ENCODE measurements at places on chromosomes 6 and 20. TPM values are rescaled to one million over a fixed set of nuclear protein-coding genes. Genes with fewer than 3 reads are reported as not detected.
A peak's percentile ranks its signal among the peaks of the same experiment; 100 is the strongest.

STMND1 gene
- not detected for total RNA-seq

KIAA1755 gene
- 3.8 TPM for total RNA-seq

SEMG1 gene
- not detected for total RNA-seq

LIN28B gene
- total RNA-seq, result 0.07 TPM

SF3B5 gene
- 211 TPM for total RNA-seq

NFATC2 gene
- total RNA-seq, result 0.25 TPM

WFDC5 gene
- not detected for total RNA-seq

ZSCAN31 gene
- total RNA-seq, result 20.4 TPM

TREML1 gene
- not detected for total RNA-seq

DNA sequence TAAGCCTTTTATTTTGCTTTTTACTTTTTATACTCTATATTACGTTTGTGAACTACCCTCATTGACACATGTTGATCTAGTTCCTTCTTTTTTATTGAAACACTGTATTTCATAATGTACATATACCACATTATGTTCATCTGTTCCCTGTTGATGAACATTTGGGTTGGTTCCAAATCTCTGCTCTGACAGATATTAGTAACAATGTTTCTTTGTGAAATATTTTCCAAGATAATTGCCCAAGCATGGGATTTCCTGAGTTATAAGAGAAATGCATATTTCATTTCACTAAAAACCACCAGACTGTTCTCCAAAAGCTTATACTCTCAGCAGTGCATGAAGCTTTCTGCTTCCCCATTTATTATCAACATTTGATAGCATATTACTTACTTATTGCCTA, 44.2 kb upstream of the TNFRSF21 start:
- no peak for DNase-seq

GRCh38 chr20:14220986-14221385, 116.4 kb downstream of the FLRT3 start:
- DNase-seq, result no peak

DNA sequence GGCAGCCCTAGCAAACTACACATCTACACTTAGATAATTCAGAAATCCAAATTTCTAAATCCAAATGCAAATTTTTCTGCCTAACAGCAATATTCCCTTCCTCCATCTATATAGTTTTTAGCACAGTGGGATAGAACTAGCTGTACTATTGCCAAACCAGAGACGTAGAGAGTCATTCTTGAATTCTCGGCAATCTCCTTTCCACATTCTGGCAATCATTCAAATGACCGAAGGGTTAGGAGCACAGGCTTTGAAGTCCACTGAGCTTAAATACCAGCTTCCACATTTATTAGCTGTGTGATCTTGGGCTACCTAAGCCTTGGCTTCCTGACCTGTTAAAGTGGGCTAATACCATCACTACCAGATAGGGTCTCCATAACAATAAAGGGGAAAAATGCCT, 3.1 kb upstream of the RPS12 start:
- peak; percentile 65 for DNase-seq

DNA sequence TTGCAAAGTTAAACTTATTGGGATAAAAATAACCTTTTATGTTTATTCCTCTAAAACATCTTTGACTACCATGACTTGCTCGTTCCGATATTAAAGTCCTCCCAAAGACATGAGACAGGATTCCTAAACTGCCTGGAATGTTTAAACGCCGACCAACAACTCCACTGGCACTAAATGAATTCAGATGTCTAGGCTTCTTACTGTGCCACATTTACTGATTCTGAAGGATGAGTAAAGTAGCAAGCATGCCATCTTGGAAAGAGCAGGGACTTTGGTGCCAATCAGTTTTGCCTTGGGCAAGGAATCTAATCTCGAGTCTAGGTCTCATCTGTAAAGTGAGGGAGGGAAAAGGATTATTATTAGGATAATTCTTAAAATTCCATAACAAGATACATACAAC, 25.3 kb downstream of the MBOAT1 start:
- DNase-seq, result peak; percentile 97

DNA sequence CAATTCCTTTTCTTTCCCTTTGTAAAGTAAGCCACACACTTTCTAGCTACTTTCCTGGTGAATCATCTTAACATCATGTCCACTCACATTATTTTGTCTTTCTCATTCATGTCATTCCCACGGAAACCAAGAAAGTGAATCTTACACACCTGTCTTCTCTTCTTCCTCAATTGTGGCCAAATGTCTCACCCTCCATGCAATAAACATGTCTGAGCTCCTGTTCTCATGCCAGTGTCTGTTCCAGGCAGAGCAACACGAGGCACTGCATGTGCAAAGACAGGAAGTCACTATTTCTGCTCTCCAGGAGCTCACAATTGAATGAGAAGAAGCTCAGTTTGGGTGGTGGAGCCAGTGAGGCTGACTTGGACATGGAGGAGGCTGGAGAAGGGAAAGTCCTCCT, 29.0 kb upstream of the TMEM244 start:
- DNase-seq, result peak; percentile 83

GRCh38 chr6:47794577-47795135, 12.8 kb downstream of the OPN5 start:
- no peak for DNase-seq

DNA sequence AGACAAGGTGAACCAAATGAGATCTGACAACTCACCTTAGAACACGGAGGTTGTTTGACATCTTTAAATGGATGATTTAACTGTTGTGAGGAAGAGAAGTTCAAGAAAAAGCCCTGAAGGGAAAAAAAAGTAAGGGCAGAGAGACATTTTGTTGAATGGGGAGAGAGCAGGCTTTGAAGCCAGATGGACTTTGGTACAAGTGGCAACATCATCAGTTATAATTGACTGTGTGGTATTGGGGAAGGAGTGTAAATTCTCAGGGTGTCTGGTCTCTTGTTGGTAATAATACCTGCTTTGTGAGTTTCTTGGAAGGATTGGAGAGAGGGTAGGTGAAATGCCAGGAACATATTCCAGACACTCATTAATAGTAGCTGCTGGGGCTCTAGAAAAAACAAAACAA, 21.6 kb downstream of the OGFRL1 start:
- no peak for DNase-seq

- no peak for DNase-seq
These were observed 33.2 kb upstream of the MARCKS start for GRCh38 chr6:113823916-113824315.

DNA sequence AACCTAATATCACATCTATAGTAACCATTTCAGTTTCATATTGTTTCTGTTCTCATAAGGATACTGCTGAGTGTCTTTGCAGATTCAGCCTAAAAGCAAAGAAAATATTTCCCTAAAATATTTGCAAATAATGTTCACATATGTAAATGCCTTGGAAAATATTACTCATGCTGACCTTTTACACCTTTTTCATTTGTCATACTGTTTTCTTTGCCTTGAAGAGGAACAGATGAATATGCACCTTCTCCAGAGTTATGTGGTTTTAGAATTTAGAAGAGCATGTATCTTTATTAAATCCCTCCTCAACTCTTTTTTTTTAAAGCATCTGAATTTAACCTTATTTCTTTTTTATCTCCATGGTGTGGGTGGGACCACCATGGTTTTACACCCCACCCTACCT, 32.5 kb downstream of the NDUFAF5 start:
- peak; percentile 45 for DNase-seq

GRCh38 chr6:55578537-55579363, at the start of gene HMGCLL1:
Gene HMGCLL1 (minus strand): TSS chr6:55579192. CDS start chr6:55579055, 137 bp downstream.
- peak; percentile 26 for DNase-seq

GRCh38 chr6:145948328-145948727, 15.8 kb downstream of the SHPRH start:
- DNase-seq, result peak; percentile 12

- no peak for DNase-seq
These were observed 213.5 kb upstream of the KCNG1 start for GRCh38 chr20:51236421-51236820.

- peak; percentile 71 for DNase-seq
These were observed 919.0 kb downstream of the KIF16B start for GRCh38 chr20:15654208-15654649.

DNA sequence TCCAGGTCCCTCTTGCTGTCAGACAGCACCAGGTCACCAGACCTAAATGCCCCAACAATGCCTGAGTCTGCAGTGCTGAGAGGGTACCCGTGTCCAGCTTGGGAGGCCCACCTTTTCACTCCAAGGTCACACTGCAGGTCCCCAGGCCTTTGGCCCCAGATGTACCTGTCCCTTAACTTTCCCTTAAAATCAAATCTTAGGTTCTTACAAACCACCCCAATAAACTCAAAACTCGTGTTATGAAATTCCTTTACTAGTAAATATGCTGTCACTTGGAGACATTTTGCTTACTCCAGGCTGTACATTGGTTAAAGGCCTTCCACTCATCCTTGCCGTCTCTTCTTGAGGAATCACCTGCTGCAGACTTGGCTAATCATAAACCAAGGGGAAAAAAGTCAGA, 165.7 kb upstream of the RREB1 start:
- DNase-seq, result no peak

- no peak for DNase-seq
These were observed 40.5 kb downstream of the SCGN start for GRCh38 chr6:25692472-25692871.

- DNase-seq, result no peak
These were observed 99.5 kb downstream of the CD164 start for GRCh38 chr6:109282756-109283155.

DNA sequence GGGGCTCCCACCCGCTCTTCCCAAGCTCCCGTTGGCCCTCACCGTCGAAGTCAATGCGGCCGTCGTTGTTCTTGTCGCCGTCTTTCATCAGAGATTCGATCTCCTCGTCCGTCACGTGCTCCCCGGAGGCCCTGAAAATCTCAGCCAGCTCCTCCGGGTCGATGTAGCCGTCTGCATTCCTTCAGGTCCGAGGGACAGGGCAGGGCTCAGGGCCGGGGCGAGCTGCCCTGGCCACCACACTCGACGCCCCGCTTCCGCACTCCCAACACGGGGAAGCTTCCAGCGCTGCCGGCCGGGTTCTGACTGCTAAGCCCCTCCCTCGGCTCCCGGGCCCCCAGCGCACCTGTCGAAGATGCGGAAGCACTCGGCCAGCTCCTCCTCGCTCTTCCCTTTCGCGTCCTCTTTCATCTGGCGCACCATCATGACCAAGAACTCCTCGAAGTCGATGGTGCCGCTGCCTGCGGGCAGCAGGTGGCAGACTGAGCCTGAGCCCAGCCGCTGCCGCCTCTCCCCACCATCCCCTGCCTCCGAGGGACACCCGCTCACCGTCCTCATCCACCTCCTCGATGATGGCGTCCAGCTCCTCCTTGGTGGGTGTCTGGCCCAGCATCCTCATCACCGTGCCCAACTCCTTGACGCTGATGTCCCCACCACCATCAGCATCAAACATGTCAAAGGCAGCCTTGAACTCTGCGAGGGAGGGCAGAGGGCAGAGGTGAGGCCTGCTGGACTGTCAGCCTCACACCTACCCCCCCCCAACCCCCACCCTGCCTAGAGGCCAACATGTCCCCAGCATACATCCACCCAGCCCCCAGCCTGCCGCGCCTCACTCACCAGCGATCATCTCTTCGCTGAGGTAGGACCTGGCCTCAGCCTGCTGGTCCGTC, 2.9 kb downstream of the TNNC2 start:
- DNase-seq, result no peak

DNA sequence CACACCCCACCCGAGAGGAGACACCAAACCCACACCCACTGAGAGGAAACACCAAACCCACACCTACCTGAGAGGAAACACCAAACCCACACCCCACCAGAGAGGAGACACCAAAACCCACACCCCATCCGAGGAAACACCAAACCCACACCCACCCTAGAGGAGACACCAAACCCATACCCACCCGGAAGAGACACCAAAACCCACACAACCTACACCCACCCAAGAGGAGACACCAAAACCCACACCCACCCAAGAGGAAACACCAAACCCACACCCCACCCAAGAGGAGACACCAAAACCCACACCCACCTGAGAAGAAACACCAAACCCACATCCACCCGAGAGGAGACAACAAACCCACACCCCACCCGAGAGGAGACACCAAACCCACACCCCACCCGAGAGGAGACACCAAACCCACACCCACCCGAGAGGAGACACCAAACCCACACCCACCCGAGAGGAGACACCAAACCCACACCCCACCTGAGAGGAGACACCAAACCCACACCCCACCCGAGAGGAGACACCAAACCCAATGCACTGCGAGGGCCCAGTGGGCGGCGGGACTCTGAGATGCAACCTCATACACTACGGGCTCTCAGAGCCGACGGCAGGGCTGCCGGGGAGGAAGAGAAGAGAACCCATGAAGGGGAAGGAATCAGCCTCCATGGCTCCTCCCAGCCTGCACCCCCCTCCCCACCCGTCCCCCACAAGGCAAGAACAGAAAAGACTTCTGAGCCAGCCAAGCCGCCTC, 83.3 kb downstream of the TAF4 start:
- no peak for DNase-seq

- DNase-seq, result no peak
These were observed 100.9 kb upstream of the SIM1 start for GRCh38 chr6:100565439-100566104.

DNA sequence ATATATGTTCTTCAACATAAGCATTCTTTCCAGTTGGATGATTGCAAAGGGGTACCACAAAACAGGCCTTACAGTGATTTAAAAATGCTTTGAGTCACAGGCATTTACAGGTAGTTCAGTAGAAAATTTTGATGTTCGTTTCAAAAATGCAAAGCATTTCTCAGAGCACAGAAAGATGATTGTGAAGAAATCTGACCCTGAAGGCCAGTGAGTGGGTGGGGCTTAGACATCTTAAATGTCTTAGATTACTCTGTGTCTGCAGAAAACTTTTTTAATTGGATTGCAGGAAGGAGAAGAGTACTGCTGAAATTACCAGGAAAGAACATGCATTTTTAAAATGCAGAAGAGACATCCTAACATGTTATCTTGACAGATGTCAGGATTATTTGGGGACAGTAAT, 268.3 kb downstream of the CDKAL1 start:
- DNase-seq, result no peak

GRCh38 chr6:3911614-3912336, 62.6 kb downstream of the FAM50B start:
- peak; percentile 97 for DNase-seq

DNA sequence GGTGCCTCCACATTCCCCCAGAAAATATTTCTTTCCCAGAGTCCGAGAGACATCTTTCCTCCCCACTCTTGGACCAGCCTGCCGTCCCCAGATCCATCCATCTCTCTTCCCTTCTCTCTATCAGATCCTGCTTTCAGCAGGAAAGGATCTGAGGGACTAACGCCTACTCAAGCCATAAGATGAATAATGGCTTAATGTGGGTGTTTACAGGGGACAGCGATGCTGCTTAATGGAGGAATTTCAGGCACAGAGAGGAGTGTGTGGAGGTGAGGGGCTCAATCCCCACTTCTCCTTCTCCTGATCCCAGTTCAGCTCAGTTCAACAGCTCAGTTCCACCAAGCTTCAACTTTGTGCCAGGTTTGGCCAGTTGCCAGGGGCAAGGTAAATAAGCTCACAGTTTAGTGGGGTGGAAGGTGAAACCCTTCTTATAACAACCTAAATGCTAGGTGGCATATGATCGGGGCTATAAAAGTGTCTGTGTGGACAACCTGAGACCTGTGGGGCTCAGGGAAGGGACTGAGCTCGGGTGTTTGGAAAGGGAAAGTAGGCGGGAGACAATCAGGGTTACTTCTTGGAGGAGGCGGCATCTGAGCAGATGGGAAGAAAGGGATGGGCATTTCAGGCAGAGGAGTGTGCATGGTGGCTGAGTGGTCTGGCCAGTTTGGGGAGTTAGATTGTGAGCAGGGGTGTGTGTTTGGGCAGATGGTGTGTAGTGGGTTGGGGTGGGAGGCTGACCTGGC, 55.8 kb downstream of the CDH22 start:
- DNase-seq, result no peak
